AG09319 (cell line): ENCODE measurements at places on chromosomes 3 and 15.

GRCh38 chr3:10347648-10348403 lies 26.9 kb upstream of the SEC13 start:
- no peak for DNase-seq

GRCh38 chr15:84868037-84868880 lies 16.2 kb upstream of the SLC28A1 start:
- DNase-seq: no peak

- no peak for DNase-seq
These were observed 11.5 kb downstream of the ARHGEF3 start for GRCh38 chr3:56790016-56790821.

DNA sequence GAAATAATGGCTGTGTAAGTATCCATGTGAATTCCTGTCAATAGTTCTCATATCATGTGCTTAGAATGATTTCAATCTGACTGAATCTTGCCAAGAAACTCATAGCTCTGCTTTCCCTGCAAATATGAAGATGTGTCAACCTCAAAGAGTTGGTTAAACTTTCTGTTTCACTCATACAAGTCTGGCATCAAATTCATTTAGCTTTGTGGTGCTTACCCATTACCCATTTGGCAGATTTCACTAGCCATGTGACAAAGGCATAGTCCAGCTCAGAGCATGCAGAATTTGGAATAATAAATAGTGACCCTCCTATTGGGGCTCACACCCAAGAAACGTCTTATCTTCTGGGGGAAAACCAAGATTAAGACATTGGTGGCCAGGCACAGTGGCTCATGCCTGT lies 256.6 kb upstream of the TPRG1 start:
- no peak for DNase-seq

- DNase-seq: no peak
These were observed 1141.4 kb downstream of the TBL1XR1 start for GRCh38 chr3:176055836-176056235.

- no peak for DNase-seq
These were observed 46.3 kb downstream of the ARHGAP31 start for GRCh38 chr3:119340446-119340845.

DNA sequence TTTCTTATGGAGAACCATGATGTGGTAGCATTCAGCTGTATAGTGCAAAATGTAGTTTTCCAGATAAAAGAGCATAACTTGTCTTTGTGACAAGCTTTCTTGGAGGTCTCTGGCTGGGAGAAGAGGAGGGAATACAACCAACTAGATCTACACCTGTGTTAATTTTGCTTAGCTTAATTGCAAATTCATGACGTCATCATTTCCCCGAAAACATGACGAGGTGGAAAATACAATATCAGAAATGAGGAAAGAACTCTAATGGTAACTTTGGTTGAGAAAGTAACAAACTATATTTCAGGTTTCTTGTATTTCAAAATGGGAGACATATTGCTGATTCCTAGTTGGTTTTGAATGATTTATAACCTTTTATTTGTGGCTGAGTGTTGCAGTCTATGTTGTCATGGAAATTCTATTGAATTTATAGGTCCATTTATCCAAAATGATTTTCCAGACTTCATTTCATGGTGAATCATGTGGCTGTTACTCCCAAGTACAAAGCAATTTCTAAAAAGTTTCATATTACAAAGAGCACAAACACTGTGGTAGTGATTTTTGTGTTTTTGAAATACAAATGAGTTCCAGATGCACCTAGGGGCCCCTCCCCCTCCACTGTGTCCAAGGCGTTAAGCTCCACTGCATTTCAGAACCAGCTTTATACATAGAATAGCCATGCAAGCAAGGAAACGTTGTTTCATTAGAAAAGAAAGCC lies 307.2 kb downstream of the FEZF2 start:
- DNase-seq: peak; percentile 65

- DNase-seq: no peak
These were observed 171.1 kb downstream of the OR4M2 start for GRCh38 chr15:22251422-22251821.
